ENCODE measurements at places on chromosomes 5 and 9. TPM values are rescaled to one million over a fixed set of nuclear protein-coding genes. Genes with fewer than 3 reads are reported as not detected.

PCDHGA2 gene
- total RNA-seq = 2.5 TPM

TMEM174 gene
- not detected for total RNA-seq

NAIP gene
- total RNA-seq = 28.8 TPM

PCDHGC4 gene
- 1.8 TPM for total RNA-seq

RPL37 gene
- 942 TPM for total RNA-seq

SH3GL2 gene
- total RNA-seq = 3.2 TPM

NDUFA8 gene
- 41.5 TPM for total RNA-seq

Data from upper lobe of right lung (tissue), 1 donor.